ENCODE measurements at places on chromosomes 11 and 22. TPM values are rescaled to one million over a fixed set of nuclear protein-coding genes. Genes with fewer than 3 reads are reported as not detected.

- no peak for DNase-seq
- no peak overlapping the region for H3K27ac ChIP-seq
- H3K4me3 ChIP-seq = no peak overlapping the region
- no peaks in the 10 kb centered on the region for H3K36me3 ChIP-seq
- H3K4me1 ChIP-seq = no peaks in the 10 kb centered on the region
- H3K27me3 ChIP-seq = peaks cover 5% of the 10 kb centered on the region
Measured at GRCh38 chr22:49660794-49661781, 166.6 kb downstream of the BRD1 start.

DNA sequence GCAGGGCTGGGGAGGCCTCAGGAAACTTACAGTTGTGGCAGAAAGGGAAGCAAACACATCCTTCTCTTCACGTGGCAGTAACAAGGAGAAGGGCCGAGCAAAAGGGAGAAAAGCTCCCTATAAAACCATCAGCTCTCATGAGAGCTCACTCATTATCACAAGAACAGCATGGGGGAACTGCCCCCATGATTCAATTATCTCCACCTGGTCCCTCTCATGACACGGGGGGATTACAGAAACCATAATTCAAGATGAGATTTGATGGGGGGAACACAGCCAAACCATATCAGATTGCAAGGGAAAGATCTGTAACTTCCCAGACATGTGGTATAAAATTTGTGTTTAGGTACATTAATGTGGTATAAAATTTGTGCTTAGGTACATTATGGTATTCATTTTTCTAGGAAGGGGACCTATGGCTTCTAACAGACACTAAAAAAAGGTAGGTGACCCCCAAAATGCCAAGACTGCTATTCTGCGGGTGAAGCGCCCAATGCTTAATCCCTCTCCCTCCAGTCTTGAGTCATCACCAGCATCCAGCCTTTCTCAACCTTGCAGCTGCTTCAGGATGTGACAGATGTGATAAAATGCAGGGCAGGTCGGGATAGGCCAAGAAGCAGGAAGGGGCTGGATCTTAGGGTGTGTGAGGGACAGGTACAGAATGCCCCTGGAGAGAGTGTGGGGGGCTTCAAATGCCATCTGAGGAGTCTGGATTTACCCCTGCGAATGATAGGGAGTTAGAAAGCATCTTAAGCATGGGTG lies 57.7 kb upstream of the AMPD3 start:
- no peaks in the 10 kb centered on the region for H3K27me3 ChIP-seq
- H3K36me3 ChIP-seq = no peaks in the 10 kb centered on the region
- no peak overlapping the region for H3K27ac ChIP-seq
- peaks cover under 1% of the 10 kb centered on the region for H3K4me1 ChIP-seq
- H3K4me3 ChIP-seq = no peak overlapping the region

DNA sequence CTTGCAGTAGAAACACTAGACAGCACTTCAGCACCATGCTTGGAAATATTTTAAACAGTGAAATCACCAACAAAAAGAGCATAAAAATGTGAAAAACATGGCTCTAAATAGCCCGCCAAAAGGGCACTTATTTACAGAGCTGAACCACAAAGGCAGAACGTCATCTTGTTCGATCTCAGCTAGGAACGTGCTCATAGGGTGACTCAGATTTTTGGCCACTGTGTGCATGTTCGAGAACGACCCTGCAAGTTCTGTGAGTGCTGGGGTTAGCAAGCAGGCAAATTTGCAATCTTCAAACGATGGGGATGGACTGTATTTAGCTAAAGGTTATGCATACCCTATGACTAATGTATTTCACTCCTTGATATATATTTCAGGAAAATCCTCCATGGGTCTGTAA lies 30.6 kb downstream of the OR2AT4 start:
- no peak overlapping the region for H3K27ac ChIP-seq
- peaks cover 7% of the 10 kb centered on the region for H3K27me3 ChIP-seq
- H3K4me3 ChIP-seq = no peak overlapping the region
- H3K4me1 ChIP-seq = no peaks in the 10 kb centered on the region
- no peaks in the 10 kb centered on the region for H3K36me3 ChIP-seq

- no peak for DNase-seq
- H3K27ac ChIP-seq = no peak overlapping the region
- peaks cover 4% of the 10 kb centered on the region for H3K4me1 ChIP-seq
- no peaks in the 10 kb centered on the region for H3K27me3 ChIP-seq
Measured at GRCh38 chr11:27310707-27311106, 52.3 kb downstream of the CCDC34 start.

DNA sequence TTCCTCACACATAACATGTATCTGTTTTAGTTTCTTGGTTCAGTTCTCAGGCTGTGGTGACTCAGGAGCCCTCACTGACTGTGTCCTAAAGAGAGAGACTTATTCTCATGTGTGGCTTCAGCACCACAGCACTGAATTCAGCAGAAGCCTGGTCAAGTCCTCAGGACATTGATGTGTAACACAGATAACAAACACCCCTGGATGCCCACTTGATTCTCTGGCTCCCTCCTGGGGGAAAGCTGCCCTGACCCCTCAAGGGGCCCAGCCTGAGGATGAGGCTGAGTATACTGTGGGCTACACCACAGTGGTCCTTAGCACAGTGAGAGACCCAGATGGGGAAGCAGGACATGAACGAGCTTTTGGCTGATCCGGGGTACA lies 87.2 kb upstream of the VPREB1 start:
- no peak for DNase-seq
- no peak overlapping the region for H3K27ac ChIP-seq
- H3K4me3 ChIP-seq = no peak overlapping the region
- peaks cover 3% of the 10 kb centered on the region for H3K4me1 ChIP-seq

GRCh38 chr11:117808784-117809183 lies 11.8 kb upstream of the DSCAML1 start:
- H3K27ac ChIP-seq = no peak overlapping the region
- no peak for DNase-seq
- peaks cover 10% of the 10 kb centered on the region for H3K4me1 ChIP-seq
- no peaks in the 10 kb centered on the region for H3K27me3 ChIP-seq

GRCh38 chr22:38397189-38398085 lies 57.6 kb downstream of the KCNJ4 start:
- no peak overlapping the region for H3K27ac ChIP-seq
- no peak for DNase-seq
- H3K36me3 ChIP-seq = no peaks in the 10 kb centered on the region
- H3K27me3 ChIP-seq = peaks cover 2% of the 10 kb centered on the region

- no peaks in the 10 kb centered on the region for H3K36me3 ChIP-seq
- no peaks in the 10 kb centered on the region for H3K27me3 ChIP-seq
- DNase-seq = no peak
- no peak overlapping the region for H3K4me3 ChIP-seq
Measured at GRCh38 chr11:33663121-33663520, 37.5 kb downstream of the C11orf91 start.

DNA sequence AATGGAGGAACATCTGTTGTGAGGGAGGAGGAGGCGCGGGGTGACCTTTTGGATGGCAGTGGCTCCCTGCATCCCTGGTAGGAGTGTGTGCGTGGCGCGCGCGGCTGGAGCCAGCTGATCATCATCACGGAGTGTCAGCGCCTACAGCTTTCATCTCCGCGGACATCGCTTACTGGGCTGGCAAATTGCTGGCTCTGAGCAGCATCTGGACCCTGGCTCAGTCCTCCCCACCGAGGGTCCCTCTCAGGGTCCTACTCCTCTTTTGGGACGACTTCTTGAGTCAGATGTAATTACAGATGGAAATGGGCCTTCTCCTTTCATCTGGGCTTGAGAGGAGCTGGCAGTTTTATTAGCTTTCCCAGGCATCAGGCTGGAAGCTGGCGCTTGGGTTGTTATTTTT lies 85.3 kb downstream of the CACNA1I start:
- DNase-seq = no peak
- peaks cover 46% of the 10 kb centered on the region for H3K27me3 ChIP-seq
- H3K36me3 ChIP-seq = no peaks in the 10 kb centered on the region
- no peak overlapping the region for H3K27ac ChIP-seq
- no peaks in the 10 kb centered on the region for H3K4me1 ChIP-seq

GRCh38 chr11:4677948-4678347 lies 19.7 kb downstream of the OR51E2 start:
- H3K4me1 ChIP-seq = no peaks in the 10 kb centered on the region
- no peak overlapping the region for H3K4me3 ChIP-seq
- H3K27me3 ChIP-seq = no peaks in the 10 kb centered on the region
- no peak overlapping the region for H3K27ac ChIP-seq
- no peaks in the 10 kb centered on the region for H3K36me3 ChIP-seq
- no peak for DNase-seq

The PRPF19 gene
- 92.6 TPM for polyA plus RNA-seq

The ZC3H12C gene
- 20.0 TPM for polyA plus RNA-seq

The CHRM1 gene
- polyA plus RNA-seq = 1.3 TPM

The DSCAML1 gene
- 1.6 TPM for polyA plus RNA-seq
